Central memory CD8-positive, alpha-beta T cell (primary cell): ENCODE measurements at places on chromosomes 7 and 10.

DNA sequence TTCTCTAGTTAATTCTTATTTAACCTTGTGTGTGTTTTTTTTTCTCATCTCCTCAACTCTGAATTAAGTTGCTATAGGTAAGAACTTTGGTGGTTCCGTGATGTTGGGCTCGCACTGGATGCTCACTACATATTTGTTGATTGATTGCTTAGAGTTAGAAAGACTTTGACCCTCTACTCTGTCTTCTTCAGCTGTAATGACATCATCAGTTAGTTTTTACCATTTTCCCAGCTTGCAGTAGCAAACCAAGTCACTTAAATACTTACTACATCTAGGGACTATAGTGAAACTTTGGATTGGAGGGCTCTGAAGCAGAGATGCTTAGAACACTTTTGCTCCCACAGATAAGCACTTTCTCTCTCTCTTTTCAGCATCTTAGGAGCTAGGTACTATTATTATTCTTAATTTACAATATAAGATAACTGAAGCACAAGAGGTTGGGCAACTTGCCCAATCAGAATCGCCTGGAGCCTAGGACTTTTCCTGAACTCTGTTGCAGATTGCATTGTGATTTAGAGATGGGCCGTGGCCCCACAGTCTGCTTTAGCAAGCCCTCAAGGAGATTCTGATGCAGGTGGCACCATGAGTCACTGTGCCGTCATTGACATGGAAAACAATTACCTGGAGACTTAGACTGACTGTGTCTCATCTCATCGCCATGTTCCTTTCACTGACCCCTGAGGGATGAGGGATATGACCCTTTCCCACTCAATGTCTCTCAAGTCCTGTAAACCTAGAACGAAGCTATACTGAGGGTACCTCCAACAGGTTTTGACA, 471.9 kb upstream of the PODXL start:
- no peaks in the 10 kb centered on the region for H3K36me3 ChIP-seq
- no peaks in the 10 kb centered on the region for H3K4me1 ChIP-seq
- DNase-seq, result no peak
- H3K27ac ChIP-seq, result no peak overlapping the region

GRCh38 chr10:97861097-97861750, 11.6 kb downstream of the GOLGA7B start:
- H3K27ac ChIP-seq, result no peak overlapping the region
- no peak for DNase-seq
- H3K27me3 ChIP-seq, result no peaks in the 10 kb centered on the region
- no peak overlapping the region for H3K4me3 ChIP-seq

DNA sequence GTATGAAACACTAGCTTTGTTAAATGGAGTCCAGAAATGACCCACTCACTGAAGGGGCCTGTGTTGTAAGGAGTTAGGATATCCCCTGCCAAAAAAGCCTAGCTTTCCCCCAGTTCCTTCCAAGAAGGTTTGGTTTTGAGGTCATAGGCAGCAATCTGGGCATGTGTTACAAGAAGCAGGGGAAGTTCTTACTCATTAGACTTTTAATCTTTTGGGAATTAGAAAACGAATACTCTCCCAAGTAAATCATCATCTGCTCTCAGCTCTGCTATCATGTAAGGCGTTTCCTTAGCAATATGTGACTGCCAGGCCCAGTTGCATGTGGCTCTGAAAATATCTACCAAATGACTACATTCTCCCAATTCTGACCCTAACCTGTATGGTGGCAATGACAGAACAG, 3.7 kb downstream of the NOD1 start:
- no peak for DNase-seq
- H3K27ac ChIP-seq, result no peak overlapping the region
- H3K36me3 ChIP-seq, result peaks cover 4% of the 10 kb centered on the region
- H3K4me1 ChIP-seq, result peaks cover 68% of the 10 kb centered on the region

DNA sequence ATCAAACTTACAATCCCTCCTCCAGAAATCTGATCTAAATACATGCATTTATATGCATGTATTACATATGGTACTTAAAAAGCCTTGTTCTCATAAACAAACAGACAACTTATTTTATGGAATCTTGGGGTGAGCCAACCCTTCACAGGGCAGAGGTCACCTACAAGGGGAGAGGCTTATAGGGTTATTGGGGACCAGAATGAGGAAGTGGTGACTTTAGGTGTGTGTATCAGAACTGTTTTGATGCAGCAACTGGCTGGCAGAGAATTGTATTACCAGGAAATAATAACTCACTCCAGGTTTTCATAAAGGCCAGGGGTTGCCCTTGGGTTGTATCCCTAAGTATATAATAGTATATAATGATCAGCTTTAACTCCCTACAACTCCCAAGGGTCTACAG, 91.1 kb downstream of the SVIL start:
- no peak overlapping the region for H3K27ac ChIP-seq
- H3K4me3 ChIP-seq, result no peak overlapping the region
- H3K4me1 ChIP-seq, result no peaks in the 10 kb centered on the region
- no peak for DNase-seq
- no peaks in the 10 kb centered on the region for H3K27me3 ChIP-seq
- H3K36me3 ChIP-seq, result peaks cover 7% of the 10 kb centered on the region

- H3K4me3 ChIP-seq, result no peak overlapping the region
- no peak overlapping the region for H3K27ac ChIP-seq
- no peaks in the 10 kb centered on the region for H3K27me3 ChIP-seq
Measured at GRCh38 chr10:70699659-70700174, 27.4 kb downstream of the ADAMTS14 start.

DNA sequence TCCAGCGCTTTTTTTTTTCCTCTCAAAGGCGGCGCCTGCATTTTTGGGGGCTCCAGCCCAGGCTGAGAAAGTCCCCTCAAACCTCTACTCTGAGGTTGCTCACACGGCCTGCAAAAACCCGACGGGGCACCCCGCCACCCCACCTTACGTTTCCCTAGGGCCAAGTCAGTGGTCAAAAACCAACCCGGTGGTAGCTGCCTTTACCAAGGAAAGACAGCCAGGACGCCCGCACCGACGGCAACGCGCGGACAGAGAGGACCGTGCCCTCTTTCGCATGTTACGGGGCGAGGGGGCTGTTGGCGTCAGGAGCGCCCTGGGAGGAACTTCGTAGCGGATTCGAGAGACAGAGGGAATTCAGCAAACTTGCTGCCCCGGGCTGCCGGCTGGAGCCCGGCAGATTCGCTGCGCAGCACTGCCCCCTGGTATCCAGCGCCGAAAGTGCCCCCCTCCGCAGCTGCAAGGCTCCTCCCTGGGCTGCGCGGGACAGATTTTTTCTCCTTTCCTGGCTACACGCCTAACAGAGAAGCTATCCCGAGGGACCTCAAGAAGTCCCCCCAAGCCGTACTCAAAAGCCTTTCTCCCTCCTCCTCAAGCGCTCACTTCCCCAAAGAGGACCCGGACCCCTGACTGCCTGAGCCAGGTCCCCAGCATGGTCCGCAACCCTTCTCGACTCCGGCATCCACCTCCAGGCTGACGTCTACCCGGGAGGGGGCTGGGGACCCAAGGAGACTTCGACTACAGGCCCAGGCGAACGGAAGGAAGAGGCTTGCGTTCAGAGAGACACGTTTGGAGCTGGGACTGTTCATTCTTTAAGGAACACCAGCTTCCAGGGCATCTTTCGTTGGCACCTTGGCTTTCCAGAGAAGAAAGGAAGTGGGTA, 27.7 kb upstream of the VAX1 start:
- H3K4me1 ChIP-seq, result peaks cover 13% of the 10 kb centered on the region
- no peak for DNase-seq
- peaks cover 10% of the 10 kb centered on the region for H3K36me3 ChIP-seq
- H3K27me3 ChIP-seq, result peaks cover 93% of the 10 kb centered on the region

DNA sequence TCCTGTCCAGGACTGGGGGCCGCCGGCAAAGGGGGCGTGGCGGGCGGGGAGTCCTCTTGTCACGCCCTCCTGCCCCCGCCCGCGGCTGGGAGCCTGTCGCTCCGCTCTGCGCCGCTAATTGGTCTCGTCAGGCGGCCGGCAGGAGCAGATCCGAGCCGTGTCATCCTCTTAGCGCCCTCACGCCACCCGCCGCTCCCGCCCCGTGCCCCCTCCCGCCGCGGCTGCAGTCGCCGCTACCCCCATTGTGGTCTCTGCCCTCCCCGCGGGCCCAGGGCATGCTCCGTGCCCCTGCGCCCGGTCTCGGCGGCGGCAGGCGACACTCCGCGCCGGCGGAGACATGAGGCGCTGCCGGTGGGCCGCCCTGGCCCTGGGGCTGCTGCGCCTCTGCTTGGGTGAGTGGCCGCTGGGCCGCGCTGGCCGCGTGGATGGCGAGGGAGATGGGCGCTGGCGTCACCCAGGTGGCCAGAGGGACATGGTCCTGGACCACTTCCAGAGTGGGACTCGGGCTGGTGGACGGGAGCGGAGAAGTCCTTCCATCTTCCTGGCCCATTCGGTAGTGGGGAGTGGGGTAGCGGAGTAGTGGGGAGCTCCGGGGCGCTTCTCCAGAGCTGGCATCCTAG, at the start of gene CDHR1:
Gene CDHR1, plus strand, starts transcription at position 114 of the 620 bp plus-strand sequence. Its CDS starts 224 bp downstream, at position 338.
- peaks cover 8% of the 10 kb centered on the region for H3K4me1 ChIP-seq
- no peak for DNase-seq
- H3K27me3 ChIP-seq, result peaks cover 7% of the 10 kb centered on the region
- H3K36me3 ChIP-seq, result peaks cover 3% of the 10 kb centered on the region

GRCh38 chr10:28841625-28842024, 164.3 kb downstream of the BAMBI start:
- DNase-seq, result no peak
- H3K4me3 ChIP-seq, result no peak overlapping the region
- no peaks in the 10 kb centered on the region for H3K4me1 ChIP-seq
- H3K36me3 ChIP-seq, result no peaks in the 10 kb centered on the region
- no peak overlapping the region for H3K27ac ChIP-seq
- peaks cover 13% of the 10 kb centered on the region for H3K27me3 ChIP-seq

GRCh38 chr10:98361131-98362025, 53.6 kb downstream of the PYROXD2 start:
- peaks cover 7% of the 10 kb centered on the region for H3K4me1 ChIP-seq
- no peak overlapping the region for H3K27ac ChIP-seq

DNA sequence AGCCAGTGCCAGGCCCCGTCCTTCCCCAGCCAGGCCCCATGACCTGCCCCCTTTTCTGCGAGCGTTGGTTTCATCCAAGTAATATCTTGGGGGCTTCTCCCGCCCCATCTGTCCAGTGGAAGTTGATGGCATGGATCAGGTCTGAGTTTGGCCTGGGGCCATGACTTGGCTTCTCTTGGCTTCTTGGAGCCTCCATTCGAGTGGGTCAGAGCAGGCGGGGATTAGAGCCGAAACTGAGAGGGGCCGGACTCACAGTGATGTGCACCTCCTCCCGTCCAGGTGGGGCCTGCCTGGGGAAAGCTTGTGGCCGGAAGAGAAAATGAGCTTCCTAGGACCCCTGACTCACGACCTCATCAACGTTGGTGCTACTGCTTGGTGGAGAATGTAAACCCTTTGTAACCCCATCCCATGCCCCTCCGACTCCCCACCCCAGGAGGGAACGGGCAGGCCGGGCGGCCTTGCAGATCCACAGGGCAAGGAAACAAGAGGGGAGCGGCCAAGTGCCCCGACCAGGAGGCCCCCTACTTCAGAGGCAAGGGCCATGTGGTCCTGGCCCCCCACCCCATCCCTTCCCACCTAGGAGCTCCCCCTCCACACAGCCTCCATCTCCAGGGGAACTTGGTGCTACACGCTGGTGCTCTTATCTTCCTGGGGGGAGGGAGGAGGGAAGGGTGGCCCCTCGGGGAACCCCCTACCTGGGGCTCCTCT, 15.1 kb upstream of the LIMK1 start:
- H3K4me1 ChIP-seq, result no peaks in the 10 kb centered on the region
- no peak overlapping the region for H3K4me3 ChIP-seq
- H3K27me3 ChIP-seq, result no peaks in the 10 kb centered on the region
- H3K27ac ChIP-seq, result no peak overlapping the region
- no peak for DNase-seq

DNA sequence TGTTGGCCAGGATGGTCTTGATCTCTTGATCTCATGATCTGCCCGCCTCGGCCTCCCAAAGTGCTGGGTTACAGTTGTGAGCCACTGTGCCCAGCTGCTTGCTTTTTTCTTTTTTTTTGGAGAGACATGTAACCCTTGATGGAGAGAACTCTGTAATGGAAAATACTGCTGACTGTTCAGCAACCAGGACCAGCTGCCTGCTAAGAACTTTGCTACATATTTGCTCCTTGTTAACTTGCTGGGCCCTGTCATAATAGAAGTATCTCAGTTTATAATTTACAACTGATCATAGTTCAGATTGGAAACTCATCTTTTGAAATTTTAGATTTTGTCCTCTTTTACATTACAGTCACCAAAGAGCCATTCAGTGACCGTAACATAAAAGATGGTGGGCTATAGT, 34.9 kb downstream of the TASOR2 start:
- H3K4me1 ChIP-seq, result peaks cover 21% of the 10 kb centered on the region
- DNase-seq, result no peak
- peak overlapping the region; percentile 6 for H3K27ac ChIP-seq
- peaks cover 26% of the 10 kb centered on the region for H3K36me3 ChIP-seq

DNA sequence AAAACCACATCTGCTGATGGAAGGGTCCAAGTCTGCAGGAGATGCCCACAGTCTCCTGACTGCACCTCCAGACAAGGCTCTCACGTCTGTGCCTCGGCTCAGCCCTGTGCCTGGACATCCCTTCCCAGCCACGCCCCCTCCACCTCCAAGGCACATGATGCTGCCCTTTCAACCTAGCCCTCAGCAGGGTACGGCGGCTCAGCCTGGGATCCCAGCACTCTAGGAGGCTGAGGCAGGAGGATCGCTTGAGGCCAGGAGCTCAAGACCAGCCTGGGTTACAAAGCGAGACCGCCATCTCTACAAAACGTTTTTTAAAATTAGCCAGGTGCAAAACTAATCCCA, 14.3 kb downstream of the MAD1L1 start:
- no peaks in the 10 kb centered on the region for H3K27me3 ChIP-seq
- H3K36me3 ChIP-seq, result peaks cover 21% of the 10 kb centered on the region
- H3K27ac ChIP-seq, result no peak overlapping the region
- no peak overlapping the region for H3K4me3 ChIP-seq
- peaks cover 19% of the 10 kb centered on the region for H3K4me1 ChIP-seq
- no peak for DNase-seq

- no peak overlapping the region for H3K27ac ChIP-seq
- H3K4me1 ChIP-seq, result no peaks in the 10 kb centered on the region
- no peaks in the 10 kb centered on the region for H3K27me3 ChIP-seq
- no peak for DNase-seq
- H3K4me3 ChIP-seq, result no peak overlapping the region
- no peaks in the 10 kb centered on the region for H3K36me3 ChIP-seq
Measured at GRCh38 chr10:88461426-88461825, 121.7 kb downstream of the RNLS start.

- H3K27ac ChIP-seq, result no peak overlapping the region
- H3K27me3 ChIP-seq, result peaks cover 12% of the 10 kb centered on the region
- DNase-seq, result no peak
- H3K4me3 ChIP-seq, result no peak overlapping the region
Measured at GRCh38 chr7:29105752-29106668, 40.3 kb downstream of the CPVL start.

GRCh38 chr7:119256446-119257131, 1016.4 kb upstream of the KCND2 start:
- peaks cover 2% of the 10 kb centered on the region for H3K36me3 ChIP-seq
- no peaks in the 10 kb centered on the region for H3K4me1 ChIP-seq
- no peak overlapping the region for H3K4me3 ChIP-seq
- no peaks in the 10 kb centered on the region for H3K27me3 ChIP-seq
- DNase-seq, result no peak
